ENCODE measurements at places on chromosomes 1 and 21.

- peak; percentile 8 for DNase-seq
Observed at GRCh38 chr1:160260406-160261382, 1.7 kb downstream of the DCAF8 start.

GRCh38 chr21:43608225-43608624 is 51.1 kb downstream of the HSF2BP start:
- no peak for DNase-seq

DNA sequence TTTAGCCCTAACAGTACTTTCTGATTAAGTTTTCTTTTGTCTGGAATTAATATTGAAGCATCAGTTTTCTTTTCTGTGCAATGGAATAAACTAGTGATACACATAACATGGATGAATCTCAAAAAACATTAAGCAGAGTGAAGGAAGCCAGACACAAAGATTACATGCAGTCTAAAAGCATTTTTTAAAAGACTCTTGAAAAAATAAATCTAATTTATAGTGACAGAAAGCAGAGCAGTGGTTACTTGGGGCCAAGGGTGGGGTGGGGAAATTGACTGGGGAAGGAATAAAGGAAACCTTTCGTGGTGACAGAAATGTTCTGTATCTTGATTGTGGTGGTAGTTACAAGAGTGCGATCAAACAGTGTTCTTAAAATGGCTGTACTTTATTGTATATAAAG is 20.2 kb upstream of the ST6GALNAC3 start:
- no peak for DNase-seq

DNA sequence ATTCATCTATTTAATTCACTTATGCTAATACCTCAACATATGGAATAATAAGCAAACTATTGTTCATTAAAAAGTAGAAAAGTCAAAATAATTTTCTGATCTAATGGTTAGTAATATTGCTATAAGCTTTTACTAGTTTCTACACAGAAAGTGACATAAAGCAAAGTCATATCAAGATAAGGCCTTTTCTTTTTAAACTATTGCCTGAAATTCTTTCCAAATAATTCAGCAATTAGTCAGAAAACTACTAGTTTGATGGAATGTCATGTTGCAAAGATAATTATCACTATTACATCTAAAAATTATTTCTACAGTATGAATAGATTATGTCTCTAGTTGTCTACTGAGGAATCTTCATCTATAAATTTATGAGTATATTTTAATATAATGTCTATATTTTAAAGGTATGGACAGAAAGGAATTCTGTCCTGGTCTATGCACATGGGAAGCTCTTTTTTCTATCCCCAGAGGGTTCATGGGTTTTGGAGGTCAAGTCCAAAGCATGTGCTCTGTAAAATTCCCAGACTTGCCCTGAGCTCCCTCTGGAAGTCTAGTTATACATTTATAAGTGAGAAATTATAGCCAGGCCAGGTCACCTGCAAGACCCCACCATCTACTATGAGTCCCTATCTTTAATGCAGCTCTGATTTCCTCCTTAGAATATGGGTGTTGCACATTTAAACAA is 84.6 kb upstream of the DPYD start:
- DNase-seq, result no peak

GRCh38 chr1:235571482-235571881 is 67.2 kb upstream of the B3GALNT2 start:
- no peak for DNase-seq

DNA sequence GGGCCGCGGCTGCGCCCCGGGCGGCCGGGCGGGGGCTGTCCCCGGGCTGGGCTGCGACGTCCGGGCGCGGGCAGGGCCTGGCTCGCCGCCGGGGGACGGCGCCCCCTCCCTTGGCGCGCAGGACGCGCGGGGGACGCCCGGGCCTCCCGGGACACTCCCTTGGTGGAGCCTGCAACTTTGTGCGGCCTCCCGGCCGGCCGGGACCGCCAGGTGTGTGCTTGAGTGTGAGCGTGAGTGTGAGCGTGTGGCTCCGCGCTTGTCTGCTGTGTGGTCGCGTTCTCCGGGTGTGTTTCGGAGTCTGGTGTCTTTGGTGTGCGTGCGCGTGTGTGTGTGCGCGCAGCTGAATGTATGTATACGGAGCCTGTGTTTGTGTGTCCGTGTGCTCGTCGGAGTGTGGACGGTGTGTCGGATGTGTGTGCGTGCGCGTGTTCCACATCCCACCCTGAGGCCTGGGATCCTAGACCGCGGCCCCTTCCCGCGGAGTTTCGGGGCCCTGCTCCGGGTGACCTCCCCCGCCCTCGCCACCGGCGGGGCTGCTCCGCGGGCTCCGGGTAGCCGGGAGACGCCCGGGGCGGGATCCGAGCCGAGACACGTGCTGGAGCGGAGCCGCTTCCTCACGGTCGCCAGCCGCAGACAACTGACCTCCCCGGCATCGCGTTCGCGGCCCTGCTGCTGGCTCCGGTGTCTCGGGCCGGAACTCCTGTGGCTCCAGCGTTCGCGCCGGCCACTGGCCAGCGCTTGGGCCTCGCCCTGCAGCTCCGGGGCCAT is 1.7 kb downstream of the PTPRU start:
- no peak for DNase-seq

DNA sequence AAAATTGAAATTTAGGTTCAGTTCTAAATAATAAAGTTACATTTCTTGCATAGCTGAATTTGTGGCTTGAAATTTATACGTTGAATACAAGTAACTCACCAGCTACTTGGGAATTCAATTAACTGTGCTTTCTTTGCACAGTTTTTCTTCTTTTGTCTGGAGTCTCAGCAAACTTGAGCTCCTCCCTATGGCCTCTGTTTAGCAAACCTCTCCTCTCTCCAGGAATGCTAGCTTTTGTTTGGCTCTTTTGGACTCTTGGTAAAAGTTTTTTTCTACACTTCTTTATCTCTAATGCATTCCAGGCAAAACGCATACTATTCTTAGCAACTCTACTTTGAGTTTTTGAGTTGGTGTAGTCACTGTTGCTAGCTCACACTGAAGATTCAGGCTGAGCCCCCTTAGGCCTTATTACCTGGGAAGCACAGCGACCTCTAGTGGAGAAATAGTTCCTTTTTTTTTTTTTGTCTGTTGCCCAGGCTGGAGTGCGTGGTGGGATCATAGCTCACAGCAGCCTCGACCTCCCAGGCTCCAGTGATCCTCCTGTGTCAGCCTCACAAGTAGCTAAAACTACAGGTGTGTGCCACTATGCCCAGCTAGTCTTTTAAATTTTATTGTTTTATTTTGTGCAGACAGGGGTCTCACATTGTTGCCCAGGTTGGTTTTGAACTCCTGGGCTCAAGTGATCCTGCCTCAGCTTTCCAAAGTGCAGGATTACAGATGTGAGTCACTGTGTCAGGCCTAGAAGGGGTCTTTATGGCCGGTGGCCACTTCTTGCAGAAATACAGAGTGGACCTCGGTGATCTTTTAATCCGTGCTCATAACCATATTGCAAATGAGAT is 61.7 kb downstream of the CASQ2 start:
- peak; percentile 30 for DNase-seq

- no peak for DNase-seq
Observed at GRCh38 chr1:198101716-198102453, 54.9 kb upstream of the NEK7 start.

GRCh38 chr1:193377472-193377871 is 191.1 kb upstream of the B3GALT2 start:
- DNase-seq, result no peak

- DNase-seq, result no peak
Observed at GRCh38 chr1:151547119-151547899, 7.2 kb downstream of the TUFT1 start.
